ENCODE measurements at places on chromosomes 5 and 9.

DNA sequence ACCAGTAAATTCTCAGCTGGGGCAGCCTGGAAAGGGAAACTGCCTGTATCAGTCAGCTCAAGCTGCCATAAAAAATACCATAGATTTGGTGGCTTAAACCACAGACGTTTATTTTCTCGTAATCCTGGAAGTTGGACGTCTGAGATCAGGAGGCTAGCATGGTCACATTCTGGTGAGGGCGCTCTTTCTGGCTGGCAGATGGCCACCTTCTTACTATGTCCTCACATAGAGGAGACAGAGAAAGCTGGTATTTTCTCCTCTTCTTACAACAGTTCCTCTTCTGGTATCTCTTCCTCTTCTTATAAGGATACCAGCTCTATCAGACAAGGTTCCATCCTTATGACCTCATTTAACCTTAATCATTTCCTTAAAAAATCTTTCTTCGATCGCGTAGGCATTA, 50.5 kb upstream of the RFX3 start:
- no peak for DNase-seq

DNA sequence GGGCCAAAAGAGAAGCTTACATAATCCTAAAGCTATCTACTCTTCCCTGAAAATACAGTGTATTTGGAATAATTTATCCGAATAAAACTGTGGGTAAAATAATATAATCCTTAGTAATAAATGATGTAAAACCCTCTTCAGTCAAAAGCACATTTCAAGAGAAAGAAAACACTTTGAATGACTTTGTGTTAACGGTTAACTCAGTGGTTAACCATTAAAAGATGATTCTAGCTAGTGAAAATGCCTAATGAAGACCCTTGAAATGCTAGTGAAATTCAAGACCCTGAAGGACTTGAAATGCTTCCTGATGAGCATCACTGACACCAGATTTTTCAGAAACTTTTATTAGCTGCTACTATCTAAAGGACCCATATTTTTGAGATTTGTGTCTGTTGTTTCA, 70.7 kb downstream of the COX7C start:
- DNase-seq = no peak

DNA sequence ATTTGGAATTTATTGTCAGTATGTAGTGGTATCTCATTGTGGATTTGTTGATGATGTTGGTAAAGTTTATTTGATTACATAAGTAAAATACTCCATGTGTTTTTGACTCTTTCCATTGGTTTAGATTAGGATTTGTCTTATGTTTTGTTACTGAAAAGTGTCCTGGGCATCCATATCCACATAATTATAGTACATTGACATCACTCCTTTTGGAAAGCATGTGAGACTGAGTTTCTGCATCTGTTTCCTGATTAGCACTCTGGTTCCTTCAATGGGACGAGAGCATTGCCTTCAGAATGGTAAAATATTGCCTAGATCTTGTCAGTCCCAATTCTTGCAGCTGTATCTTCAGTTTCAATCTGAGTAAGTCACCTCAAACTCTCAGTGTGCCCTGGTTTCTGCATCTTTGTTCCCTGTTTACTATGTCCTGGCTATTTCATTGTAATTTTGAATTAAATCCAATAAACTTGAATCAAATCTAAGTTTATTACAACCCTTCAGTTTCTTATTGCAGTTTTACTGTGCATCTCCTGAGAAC, 128.1 kb downstream of the FBXO38 start:
- no peak for DNase-seq

DNA sequence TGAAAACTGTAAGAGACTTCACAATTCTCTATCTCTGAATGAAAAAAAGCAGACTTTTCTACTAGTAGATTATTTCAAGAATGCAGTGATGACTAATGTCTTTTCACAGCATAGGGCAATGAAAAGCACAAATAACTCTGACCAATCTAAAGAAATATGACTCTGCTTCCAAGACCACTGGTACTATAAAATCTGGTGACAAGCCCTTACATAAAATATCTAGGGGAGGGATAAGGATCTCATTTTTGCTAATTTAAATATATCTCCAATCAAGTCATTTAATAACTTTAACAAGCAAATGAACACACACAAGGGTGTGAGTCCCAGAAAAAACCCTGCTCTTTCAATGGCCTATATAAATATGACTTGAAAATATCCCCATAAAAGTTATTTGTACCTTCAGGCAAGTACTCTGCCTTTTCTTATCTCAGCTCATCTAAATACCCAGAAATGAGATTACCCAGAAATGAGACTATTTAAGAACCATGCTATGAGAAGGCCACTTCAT, 105.2 kb downstream of the GNAQ start:
- no peak for DNase-seq

DNA sequence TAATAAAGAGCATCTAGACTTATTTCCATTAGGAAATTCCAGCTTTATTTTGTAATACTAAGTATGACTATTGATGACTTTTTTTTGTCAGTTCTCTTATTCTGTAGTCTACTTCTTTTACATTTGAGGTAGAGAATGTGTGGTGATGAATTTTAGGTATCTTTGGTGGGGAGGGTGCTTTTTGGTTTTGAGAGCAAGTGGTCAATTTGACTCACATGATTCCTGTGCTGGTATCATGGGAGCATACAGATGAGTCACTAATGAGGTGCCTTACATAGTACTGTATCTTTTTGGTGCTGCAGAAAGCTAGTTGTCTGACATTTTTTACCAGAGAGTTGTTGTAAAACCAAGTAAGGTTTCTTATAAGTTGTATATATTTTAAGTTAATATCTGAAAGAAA, 35.3 kb downstream of the ERBIN start:
- DNase-seq = peak; percentile 26

GRCh38 chr5:1032551-1033027, 24.0 kb downstream of the NKD2 start:
- DNase-seq = peak; percentile 10

DNA sequence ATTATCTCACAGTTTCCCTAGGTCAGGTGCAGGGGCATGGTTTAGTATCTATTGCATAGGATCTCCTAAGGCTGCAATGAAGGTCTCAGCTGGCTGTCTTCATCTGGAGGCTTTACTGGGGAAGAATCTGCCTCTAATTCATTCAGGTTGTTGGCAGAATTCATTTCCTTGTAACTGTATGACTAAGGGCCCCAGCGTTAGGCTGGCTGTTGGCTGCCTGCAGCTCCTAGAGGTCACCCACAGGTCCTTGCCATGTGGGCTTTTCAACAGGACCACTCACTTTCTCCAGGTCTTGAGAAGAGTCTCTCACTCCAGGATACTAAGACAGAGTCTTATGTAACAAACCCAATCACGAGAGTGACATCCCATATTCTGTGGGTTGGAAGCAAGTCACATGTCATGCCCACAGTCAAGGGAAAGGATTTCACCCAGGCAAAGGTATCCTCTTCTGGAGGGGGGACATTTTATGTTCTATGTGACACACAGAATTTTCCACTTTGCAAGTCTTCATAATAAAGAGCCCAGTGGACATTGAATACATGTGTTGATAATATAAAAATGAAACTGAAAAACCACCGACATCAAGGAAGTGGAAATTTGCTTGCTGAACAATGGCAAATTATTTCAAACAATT, 38.2 kb downstream of the HMHB1 start:
- no peak for DNase-seq

GRCh38 chr5:66704790-66705425, 108.7 kb downstream of the MAST4 start:
- no peak for DNase-seq

DNA sequence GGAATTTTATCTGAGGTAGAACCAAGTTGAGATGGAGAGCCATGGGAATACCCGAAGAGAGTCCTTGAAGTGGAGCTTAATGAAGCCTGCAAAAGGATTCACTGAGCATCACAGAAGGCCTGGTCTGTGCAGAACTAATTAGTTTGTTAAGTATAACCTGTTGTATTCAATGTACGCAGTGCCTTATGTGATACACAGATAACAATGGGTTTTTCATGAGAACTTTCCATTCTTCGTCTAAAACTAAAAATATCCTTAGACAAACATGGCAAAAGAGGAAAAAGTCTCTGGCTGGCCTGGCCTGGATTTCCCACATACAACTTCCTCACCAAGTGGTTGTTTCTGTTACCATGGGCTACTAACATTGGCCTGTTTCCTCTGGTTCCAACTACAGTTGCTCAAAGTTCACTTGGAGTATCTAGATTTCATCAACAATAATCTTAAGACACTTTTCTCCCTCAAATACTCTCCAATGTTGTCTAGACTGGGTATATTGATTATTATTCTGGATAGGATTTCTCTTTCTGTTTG, 237.6 kb upstream of the ZNF462 start:
- no peak for DNase-seq

- DNase-seq = no peak
These were observed 57.0 kb upstream of the LMX1B start for GRCh38 chr9:126556560-126557250.

- no peak for DNase-seq
These were observed 344 bp downstream of the NEUROG1 start for GRCh38 chr5:135535420-135535819.

DNA sequence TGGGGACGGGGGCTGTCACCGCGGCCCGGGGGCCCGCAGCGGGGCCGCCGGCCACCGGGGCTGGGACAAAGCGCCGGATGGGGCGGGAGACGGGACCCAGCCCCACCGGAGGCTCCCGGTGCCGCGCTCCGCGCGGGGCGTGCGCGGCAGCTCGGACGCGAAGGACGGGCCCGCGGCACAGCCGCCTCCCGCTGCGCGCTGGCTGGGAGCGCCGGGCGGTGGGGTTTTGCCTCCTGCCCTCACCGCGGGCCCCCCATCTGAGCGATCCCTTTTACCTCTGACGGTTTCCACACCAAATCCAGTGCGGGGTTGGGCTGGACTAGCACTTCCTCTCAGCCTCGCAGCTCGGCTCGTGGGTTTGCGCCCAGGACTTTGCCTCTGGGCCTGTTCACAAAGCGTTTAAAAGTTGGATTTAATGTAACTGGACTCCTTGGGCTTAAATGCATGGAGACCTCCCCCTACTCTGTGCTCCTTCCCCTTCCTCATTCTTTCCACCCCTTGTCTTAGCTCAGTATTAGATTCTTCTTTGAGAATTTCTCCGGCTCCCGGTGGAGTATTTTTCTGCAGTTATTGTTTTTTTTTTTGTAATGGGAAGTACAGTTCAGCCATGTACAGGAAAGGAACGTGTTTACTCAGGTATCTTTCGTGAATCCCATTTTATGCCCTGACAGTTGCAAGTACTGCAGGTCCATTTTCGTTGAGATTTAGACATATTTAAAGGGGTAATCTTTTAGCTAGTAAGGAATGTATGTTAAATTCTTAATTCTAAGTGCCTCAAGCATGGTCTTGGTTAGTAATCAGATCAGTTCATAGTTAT, 691 bp downstream of the FCHO2 start:
- DNase-seq = peak; percentile 60

- DNase-seq = no peak
These were observed 3.8 kb upstream of the SYNPO start for GRCh38 chr5:150636391-150637244.

GRCh38 chr5:137462816-137463520, 36.2 kb downstream of the SPOCK1 start:
- no peak for DNase-seq

Data from CD8-positive, alpha-beta T cell (primary cell).